GM04503 (cell line): ENCODE measurements at places on chromosomes 2 and 18.

- no peak for DNase-seq
Observed at GRCh38 chr2:77155511-77155910, 366.7 kb downstream of the LRRTM4 start.

DNA sequence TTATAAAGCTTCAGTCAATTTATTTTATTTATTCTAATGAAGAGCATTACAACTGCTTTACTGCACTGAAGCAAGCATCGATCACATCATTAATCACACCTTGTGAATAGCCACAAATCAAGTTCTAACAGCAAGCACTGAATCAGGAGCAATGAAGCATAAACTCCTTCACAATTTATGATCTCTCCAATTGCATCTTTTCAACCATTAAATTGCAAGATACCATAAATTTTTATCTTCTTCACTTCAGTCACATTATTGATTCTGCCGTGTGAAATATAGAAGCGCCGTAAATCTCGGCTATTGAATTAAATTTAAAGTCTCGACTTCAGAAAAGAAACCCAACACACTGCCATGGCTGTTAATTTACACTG lies 298.7 kb downstream of the CDCA7 start:
- DNase-seq = no peak

DNA sequence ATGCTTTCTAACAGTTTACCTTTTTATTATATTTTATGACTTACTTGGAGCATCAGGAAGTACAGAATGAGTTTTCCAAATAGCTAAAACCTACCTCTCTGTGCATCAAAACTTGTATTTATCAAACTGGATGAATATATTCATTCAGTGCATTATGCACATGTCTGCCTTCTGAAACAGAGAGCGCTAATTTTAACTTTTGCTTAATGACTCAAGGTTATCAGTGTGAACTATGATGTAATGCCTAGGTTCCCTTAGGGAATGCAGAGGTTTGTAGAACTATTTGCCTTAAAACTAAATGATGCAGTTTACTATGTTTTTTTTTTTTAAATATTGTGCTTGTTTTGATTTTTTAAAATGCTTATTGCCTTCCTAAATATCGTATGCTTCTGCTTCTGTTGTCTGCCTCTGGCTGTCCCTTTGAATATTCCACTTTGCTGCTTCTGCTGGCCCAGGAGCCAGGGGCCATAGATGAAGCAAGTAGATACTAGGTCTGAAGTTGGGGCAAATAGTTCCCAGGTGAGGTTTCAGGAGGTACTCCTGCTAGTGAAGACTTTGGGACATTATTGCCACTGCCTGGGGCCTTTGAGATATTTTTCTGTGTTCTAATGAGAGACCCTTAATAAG lies 16.5 kb downstream of the TMEM178A start:
- no peak for DNase-seq

DNA sequence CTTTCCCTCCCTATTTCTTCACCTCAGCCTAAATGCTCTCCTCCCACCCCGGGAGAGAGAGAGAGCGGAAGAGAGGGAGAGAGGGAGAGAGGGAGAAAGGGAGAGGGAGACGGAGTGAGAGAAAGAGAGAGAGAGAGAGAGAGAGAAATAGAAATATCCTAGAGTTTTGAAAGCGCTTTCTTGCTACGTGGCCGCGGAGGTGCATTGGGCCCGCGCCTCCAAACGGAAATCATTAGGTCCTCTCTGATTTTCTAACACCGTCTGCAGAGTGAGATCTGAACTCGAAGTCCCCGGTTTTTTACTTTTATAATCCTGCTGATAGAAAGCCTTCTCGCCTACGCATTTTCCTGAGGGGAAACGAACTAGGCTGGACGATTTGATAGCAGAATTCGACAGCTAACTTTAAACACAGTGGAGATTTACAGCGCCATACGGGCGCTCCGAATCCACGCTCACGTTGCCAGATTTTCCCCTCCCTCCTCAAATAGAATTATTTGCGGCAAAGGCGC lies 903 bp upstream of the EVX2 start:
- DNase-seq = no peak

GRCh38 chr2:17962876-17963275 lies 84.4 kb downstream of the KCNS3 start:
- DNase-seq = no peak

GRCh38 chr2:44582363-44583008 lies 220.7 kb downstream of the CAMKMT start:
- peak; percentile 18 for DNase-seq

GRCh38 chr2:159774370-159774990 lies 23.5 kb downstream of the CD302 start:
- DNase-seq = no peak

DNA sequence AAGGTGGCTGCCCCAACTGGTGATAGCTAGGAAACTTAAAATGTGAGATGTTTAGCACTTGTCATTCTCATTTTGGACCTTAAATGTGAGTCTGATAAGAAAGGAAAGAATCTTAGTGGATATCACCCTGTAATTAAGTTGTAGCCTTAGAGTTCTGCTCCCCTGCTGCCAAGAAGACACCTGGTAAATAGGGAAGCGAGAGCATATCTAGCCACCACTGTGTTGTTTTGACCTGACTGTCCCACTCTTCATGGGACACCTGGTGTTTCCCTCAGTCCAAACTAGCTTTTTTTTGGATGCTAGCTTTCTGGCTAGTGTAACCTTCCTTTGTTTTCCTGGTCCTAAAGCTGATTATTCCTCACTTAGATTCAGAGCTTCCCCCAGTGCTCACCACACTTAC lies 357.6 kb downstream of the RAD51AP2 start:
- DNase-seq = no peak

GRCh38 chr2:219736209-219736608 lies 108.8 kb downstream of the SLC4A3 start:
- no peak for DNase-seq

- no peak for DNase-seq
Observed at GRCh38 chr18:8177330-8178016, 431.8 kb upstream of the RAB12 start.

- no peak for DNase-seq
Observed at GRCh38 chr18:75773618-75774017, 346.1 kb upstream of the SMIM21 start.

- no peak for DNase-seq
Observed at GRCh38 chr2:66488946-66489345, 54.0 kb downstream of the MEIS1 start.

GRCh38 chr2:55224761-55225261 lies 7.3 kb downstream of the CLHC1 start:
- no peak for DNase-seq

DNA sequence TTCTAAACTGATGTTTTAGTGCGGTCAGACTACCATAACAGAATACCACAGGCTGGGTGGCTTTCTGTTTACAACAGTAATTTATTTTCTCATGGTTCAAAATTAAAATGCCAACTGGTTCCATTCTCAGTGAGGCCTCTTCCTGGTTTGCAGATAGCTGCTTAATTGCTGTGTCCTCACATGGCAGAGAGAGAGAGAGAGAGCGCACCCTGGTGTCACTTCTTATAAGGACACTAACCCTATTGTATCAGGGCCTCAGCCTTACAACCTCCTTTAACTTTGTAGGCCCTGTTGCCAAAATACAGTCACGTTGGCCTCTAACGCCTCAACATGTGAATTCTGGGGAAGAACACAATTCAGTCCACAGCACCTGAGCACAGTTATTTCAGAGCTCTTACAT lies 37.5 kb upstream of the ZNF385B start:
- DNase-seq = no peak

- no peak for DNase-seq
Observed at GRCh38 chr18:32093523-32093922, 1.8 kb downstream of the RNF138 start.

DNA sequence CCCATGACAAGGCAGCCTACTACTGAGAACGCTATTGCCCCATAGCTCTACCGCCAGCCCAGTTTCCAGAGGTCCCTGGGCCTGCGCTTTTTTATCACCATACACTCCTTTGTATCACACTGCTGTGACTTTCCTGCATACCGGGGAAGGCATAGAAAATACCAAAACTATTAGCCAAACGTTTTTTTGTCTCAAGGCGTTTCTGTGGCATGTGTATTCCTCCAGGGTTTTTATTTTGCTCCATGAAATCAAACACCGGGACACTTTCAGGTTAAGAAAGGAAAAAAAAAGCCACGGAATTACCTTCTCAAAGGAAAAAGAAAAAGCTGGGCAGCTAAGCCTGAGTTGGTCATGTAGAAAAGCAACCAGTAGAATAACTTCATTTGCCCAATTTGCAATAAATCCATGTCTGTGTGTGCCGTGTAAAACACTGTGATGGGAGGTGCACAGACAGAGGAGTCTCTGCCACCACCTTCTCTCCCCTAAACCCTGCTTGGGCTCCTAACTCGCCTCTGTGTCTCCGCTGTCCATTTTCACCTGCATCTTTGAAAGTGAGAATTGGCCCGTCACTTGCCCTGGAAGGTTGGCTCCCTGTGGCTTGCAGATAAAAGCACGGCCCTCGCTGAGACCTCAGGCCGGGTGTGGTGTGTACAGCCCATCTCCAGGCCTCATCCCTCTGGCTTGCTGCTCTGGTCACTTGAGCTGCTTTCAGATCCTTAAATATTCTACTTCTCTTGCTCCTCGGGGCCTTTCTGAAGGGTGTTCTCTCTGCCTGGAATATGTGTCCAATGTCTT lies 1.7 kb downstream of the AMER3 start:
- DNase-seq = no peak

GRCh38 chr2:23484275-23484674 lies 99.3 kb downstream of the KLHL29 start:
- no peak for DNase-seq

GRCh38 chr18:39403121-39403520 lies 1837.5 kb upstream of the CELF4 start:
- DNase-seq = peak; percentile 27

- no peak for DNase-seq
Observed at GRCh38 chr2:26469092-26469710, 8.7 kb downstream of the OTOF start.

DNA sequence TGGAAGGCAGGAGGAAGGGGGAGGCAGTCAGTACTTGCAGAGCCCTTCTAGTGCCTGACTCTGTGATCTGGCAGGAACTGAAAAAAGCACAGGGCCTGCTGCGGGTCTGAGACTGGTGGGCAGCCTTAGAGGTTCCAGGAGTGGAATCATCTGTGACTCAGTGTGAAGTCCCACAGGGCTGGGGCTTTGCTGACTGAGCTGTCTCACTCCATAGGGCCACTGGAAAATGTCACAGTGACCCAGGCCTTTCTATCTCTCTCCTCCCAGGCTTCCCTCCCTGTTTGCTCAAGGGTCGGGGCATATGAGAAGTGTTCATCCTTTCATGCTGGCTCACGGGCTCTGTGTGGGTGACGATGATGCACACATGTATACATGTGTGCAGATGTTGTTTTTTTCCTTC lies 47.1 kb upstream of the ZFP36L2 start:
- no peak for DNase-seq

- no peak for DNase-seq
Observed at GRCh38 chr18:57974585-57975265, 69.3 kb upstream of the NEDD4L start.

DNA sequence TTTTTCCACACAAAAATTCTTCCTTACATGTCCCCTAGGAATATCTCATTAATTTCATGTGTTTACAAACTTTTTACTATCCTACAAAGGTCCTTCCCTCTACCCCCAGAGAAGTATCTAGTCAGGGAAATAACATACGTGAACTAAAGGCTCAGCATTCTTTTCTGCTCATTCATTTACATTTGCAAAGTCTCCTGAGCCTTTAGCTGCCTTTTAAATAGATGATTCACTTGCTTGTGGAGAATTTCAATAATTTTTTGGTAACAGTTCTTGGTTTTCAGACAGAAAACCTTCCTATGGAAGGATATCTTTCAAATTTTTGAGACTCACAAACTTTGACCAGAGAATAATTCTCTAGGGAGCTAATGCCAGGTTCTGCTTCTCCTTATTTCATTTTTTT lies 81.5 kb upstream of the RMDN2 start:
- DNase-seq = peak; percentile 64

DNA sequence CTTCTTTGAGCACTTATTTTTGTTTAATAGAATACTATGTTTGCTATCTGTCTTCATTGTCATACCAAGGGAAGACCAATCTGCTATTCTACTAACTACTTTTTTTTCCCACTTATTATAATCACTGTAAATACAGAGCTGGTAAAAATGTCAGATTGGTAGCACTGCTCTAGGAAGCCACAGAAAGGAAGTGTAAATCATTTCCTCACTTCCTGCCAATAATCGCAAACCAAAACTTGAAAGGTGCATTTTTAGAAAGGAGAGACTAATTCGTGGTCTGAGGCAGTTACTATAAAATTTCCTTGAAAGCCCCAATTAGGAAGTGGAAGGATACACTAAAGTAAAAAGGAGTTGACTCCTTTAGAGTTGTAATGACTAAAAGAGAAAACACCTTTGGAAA lies 13.9 kb upstream of the THSD7B start:
- no peak for DNase-seq

- DNase-seq = no peak
Observed at GRCh38 chr2:235677276-235677788, 183.5 kb downstream of the AGAP1 start.

GRCh38 chr18:34514238-34514637 lies 195.9 kb upstream of the DTNA start:
- no peak for DNase-seq

DNA sequence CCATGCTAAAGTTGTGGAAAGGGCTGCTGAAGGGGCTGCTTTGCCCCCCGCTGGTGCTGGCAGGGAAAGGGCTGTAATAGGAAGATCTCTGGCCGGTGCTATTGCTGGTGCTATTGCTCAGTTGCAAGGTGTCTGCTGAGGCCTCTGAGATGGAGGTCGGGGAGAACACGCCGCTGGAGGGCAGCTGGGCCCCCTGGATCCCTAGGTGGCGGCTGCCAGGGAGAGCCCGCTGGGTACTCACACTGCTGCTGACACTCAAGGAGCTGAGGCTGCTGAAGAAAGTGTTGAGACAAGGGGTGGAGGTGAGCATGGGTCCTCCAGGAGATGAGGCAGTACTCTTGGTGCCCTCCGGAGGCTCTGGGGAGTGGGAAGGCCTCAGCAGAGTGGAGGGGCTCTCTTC lies 4.2 kb downstream of the FOXI3 start:
- DNase-seq = no peak

DNA sequence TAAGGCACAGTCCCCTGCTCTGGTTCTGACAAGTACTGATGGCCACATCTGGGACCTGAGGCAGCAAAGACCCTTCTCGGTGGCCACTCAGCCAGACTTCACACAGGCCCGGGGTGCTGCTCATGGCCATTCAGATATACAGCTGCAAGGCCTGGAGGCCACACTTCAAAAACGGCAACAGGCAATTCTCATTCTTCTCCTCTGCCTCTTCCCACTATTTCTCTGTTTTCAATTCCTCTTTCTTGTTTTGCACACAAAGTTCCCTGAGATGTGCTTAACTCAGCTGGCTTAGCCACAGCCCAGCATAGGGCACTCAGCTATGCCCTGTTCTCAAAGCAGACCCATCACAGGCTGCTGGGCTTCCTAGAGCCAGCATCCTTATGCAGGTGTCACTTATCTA lies 29.9 kb downstream of the PTPN18 start:
- no peak for DNase-seq

- no peak for DNase-seq
Observed at GRCh38 chr2:71240794-71241193, 13.9 kb upstream of the PAIP2B start.

DNA sequence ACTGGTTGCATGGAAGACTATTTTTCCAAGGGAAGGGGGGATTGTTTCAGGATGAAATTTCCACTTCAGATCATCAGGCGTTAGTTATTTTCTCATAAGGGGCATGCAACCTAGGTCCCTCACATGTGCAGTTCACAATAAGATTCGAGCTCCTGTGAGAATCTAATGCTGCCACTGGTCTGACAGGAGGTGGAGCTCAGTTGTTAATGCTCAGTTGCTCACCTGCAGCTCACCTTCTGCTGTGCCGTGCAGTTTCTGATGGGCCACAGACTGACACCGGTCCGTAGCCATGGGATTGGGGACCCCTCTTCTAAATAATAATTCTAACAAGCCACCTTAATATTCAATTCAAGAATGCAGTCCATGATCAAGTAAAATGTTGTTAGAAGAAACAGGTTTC lies 34.9 kb downstream of the PLCL1 start:
- no peak for DNase-seq
